ENCODE measurements at places on chromosomes 1 and 21.
A peak's percentile ranks its signal among the peaks of the same experiment; 100 is the strongest.

DNA sequence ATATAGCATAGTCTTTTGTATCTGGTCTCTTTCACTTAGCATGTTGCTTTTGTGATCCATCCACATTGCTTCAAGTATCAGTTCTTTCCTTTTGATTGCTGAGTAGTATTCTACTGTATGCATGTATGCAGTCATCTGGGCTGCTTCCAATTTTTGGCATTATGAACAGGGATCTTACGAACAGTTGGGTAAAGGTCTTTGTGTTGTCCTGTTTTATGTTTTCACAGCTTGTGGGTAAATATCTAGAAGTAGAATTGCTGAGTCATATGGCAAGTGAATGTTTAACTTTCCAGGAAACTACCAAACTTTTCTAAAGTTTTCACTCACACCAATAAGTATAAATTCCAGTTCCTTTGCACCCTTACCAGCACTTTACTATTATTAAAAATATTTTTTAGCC, 60.9 kb downstream of the LHX4 start:
- peak; percentile 55 for DNase-seq

DNA sequence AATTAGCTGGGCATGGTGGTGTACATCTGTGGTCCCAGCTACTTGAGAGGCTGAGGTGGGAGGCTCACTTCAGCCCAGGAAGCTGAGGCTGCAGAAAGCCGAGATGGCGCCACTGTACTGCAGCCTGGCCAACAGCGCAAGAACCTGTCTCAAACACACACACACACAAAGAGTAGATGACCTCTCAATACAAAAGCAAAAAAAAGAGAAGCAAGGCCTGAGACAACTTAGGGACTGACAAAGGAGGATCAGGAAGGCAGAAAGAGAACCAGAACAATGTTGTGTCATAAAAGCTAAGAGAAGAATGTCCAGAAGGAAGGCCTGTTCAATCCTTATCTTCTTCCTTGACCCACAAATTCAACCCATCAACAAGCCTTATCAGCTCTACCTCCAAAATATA, 18.5 kb downstream of the WASF2 start:
- DNase-seq, result no peak

DNA sequence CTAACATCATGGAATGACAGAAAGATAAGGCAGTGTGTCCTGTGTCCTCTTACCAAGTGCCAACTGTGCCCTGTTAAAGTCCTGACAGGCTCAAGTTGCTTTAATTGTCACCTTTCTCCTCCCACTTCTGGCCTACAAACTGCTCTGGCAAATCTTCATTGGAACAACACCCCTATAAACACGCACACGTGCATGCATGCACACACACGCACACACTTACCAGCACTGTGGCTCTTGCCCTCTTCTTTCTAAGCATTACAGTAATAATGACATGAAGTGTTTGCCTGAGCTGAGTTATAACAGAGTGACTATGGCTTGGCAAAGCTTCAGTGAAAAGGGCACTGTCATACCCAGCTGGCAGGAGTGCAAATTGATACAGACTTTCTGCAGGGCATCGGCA, 82.3 kb upstream of the SYT6 start:
- no peak for DNase-seq

DNA sequence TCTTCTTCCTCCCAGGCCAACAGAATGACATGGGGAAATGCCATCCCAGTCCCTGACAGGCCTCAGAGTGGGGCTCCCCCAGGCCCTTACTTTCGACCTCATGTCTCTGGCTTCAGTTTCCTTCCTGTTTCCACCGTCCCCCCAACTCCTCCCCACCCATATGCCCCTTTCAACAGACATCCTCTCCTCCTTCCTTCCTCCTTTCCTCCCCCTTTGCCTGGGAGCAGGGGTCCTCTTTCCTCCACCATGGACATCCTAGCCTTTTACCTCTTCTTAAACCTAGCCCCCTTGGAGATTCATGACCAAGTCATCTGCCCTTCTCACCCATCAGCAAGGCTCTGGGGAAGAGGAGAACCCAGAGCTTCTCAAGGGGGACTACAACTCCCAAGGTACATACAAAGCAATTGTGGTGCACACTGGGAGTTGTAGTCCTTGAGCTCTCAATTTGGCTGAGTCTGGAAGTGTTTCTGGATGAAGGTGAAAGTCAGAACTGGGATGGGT, 4.0 kb downstream of the ZBTB7B start:
- no peak for DNase-seq

DNA sequence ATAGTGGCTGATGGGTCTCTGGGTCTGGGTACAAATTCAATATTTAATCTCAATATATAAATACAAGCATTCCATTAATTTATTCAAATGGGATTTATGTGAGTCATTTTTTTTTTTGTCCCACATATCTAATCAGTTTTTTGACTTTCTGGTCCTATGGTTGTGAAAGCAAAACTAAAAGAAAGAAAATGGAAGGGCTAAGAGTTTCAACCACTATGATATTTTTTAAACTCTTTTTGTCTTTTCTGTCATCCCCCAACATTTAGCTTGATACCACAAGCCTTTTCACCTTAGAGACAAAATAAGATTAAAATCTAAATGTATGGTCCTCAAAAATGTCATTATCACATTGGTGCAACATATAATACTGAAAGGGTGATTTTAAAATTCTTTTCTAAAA, 602.7 kb upstream of the CHRM3 start:
- DNase-seq, result no peak

DNA sequence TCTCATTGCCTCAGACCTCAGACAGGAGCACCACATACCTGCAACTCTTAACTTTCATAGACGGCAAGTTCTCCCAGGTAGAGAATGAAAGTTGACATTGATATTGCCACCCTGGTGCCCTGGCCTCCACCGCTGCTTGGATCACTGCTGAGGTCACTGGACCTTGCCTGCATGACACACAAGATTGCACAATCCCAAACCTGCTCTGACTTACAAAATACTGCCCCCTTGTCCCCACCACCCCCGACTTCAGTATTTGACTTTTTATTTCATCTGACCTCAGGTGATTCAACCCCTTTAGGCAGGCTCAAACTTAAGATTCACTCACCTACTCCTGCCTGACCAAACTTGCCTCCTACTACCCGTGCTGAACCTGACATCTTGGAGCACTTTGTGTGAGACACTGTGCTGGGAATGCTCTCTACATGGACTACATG, 43.1 kb upstream of the S1PR1 start:
- no peak for DNase-seq

DNA sequence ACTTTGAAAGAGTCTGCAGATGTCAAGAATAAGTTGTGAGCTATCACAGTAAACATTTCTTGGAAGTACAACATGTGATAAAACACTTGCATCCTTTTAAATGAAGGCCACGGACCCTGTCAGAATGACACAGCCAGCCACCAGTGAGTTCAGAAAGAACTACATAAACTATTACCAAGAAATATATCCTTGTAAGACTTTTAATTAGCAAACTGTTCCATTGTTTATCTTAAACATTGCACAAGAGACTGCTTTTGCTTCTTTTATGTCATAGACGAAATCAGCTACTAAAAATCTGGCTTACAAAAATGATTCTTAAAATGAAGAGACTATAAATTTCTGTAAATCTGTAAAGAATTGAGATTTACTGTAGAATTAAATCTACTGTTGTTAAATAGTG, 17.9 kb downstream of the LRRC7 start:
- DNase-seq, result no peak

DNA sequence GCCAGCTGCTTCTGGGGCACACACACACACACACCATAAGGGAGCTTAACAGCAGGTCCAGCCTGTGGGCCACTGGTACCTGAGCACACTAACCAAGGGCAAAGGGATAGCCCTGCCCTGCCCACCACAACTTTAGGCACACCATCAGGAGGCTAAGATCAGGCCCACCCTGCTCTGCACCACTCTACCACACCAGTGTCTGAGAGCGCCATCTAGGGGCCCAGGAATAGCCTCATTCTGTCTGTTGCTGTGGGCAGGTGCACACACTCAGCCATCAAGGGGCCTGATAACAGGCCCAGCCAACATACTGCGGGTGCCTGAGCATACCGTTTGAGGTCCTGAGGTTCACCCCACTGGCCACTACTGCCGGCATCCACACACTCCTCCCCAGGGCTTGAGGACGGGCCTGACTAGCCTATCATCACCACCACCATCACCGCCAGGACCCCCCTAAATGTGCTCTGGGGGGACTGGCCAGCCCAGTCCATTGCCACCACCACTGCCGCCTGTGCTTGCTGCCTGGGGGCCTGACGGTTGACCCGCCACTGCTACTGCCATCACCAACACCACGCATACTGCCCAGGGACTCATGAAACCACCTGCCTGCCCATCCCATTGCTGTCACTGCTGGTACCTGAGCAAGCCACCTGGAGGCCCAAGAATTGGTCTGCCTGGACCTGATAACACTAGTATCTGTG, 31.3 kb downstream of the NSL1 start:
- DNase-seq, result no peak

DNA sequence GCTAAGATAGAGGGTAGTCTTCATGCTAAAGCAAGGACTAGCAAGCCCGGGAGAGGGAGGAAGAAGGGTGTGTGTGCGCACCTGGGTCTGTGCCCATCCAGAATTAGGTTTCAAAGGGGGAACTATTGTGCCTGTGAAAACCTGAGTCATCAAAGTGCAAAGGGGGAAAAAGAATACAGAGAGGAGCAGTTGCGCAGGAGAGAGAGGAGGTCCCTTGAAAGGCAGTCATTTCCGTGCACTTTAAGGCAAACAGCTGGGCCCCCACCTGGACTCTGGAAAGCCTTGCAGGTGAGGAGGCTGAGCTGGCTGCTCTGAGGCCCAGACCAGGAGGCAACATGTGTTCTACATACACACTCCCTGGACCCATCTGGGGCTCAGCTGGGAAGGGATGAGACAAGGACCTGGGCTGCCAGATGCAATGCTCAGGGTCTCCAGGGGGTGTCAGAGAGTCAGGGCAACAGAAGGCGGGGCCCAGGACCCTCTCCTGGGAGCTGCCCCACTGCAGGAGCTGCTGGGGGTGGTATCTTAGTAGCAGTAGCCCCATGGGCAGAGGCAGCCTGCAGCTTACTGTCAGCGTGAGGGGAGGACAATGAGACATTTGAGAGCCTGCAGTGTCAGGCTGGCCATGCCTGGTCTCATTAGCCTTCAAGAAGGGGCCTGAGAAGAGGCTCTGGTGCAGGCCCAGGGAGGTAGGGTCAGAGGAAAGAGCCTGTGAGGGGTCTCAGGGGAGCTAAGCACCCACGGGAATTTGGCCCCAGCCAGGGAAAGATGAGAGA, 14.3 kb downstream of the PROK1 start:
- no peak for DNase-seq

- no peak for DNase-seq
Measured at GRCh38 chr21:43332861-43333297, 94.1 kb downstream of the SIK1 start.

DNA sequence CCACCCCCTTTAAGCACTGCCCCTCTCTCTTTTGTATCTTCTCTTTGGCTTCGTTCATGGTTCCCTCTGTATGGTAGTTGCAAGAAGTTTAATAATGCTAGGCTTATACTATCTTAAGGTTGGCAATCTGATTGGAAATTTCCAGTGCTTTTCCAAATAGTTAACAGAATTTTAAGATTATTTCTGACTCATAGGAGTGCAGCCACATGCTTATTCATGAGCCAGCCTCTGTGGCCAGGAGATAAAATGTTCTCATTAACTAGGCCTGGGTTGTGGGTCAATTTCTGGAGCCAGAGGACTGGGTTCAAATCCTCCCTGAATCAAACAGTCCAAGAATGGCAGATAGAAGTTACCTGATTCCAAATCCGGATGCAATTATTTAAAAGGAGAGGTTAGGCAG, 103.1 kb downstream of the ATP6V1G3 start:
- no peak for DNase-seq

DNA sequence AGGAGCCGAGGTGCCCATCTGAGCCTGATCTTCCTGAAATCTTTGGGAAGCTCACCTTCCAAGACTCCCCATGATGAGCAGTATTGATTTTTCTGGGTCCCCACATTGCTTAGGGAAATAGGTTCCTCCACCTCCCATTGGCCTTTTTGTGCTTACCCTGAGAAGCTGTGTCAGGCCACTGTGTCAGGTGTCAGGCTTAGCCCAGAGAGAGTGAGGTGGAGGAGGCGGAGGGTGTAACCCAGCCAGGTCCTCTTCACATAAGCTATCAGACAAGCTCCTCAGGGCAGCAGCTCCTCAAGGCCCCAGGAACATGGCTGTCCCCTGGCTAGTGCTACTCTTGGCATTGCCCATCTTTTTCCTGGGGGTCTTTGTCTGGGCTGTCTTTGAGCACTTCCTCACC, 352 bp downstream of the AADACL4 start:
- no peak for DNase-seq

- no peak for DNase-seq
Measured at GRCh38 chr21:45328198-45329091, 40.8 kb upstream of the POFUT2 start.

GRCh38 chr1:14120895-14121294, 420.9 kb downstream of the PRDM2 start:
- no peak for DNase-seq

GRCh38 chr1:91889717-91890459, 3.9 kb upstream of the TGFBR3 start:
- peak; percentile 83 for DNase-seq

Data from LoVo (cell line).